ENCODE measurements at places on chromosomes 13 and 19. TPM values are rescaled to one million over a fixed set of nuclear protein-coding genes. Genes with fewer than 3 reads are reported as not detected.

- no peak for DNase-seq
Measured at GRCh38 chr19:966485-967088, 17.6 kb upstream of the WDR18 start.

Gene SIGLEC5
- total RNA-seq, result 0.32 TPM

DNA sequence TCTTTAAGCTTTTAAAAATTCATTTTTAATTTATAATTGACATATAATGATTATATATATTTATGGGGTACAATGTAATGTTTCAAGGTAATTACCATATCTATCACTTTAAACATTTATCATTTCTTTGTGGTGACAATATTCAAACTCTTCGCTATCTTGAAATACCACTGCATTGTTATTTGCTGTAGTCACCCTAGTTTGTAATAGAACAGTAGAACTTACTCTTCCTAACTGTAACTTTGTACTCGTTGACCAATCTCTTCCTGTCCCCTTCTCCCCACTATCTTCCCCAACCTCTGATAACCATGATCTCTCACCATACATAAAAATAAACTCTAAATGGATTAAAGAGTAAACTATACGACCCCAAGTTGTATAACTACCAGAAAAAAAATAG lies 20.4 kb downstream of the COG6 start:
- DNase-seq, result no peak

- DNase-seq, result peak; percentile 73
Measured at GRCh38 chr19:1065606-1066109, 1.3 kb upstream of the ARHGAP45 start.

Gene SIGLECL1
- not detected for total RNA-seq

DNA sequence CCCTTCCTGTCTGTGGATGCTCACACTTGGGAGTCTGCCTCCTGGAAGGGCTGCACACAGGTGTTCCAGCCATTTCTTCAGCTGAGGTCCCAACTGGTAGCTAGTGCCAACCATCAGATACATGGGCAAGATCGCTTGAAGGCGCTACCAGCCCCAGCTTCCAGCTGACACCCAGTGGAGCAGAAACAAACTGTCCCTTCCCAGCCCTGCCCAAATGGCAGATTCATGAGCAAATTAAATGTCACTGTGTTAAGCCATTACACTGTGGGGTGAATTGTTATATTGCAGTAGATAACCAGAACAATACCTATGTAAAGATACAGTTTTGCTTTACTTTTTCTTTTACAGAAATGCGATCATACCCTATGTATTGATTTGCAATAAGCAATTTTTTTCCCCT lies 17.6 kb downstream of the ING1 start:
- no peak for DNase-seq

Data from mucosa of descending colon (tissue), 3 donors.